ENCODE measurements at places on chromosomes 4 and X.

- DNase-seq: no peak
These were observed 21.3 kb downstream of the ALPK1 start for GRCh38 chr4:112318239-112319142.

DNA sequence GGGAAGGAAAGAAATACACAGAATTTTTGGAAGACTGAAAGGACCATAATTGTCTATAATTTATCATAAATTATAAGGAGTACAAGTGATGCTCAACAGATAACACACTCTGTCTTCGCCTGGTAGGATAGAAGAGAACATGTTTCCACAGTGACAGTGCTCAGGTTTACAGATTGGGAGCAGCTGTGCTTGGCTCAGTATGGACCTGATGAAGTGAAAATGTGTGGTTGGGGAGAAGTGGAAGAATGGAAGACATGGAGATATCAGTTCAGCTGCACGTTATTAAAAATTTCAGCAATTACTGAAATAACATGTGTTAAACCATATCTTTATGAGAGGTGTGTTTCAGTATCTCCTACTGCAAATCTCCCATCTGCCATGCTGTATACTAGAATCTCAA lies 90.6 kb downstream of the TLL1 start:
- DNase-seq: no peak

- no peak for DNase-seq
These were observed 13.5 kb downstream of the AMER1 start for GRCh38 chrX:64192040-64192439.

DNA sequence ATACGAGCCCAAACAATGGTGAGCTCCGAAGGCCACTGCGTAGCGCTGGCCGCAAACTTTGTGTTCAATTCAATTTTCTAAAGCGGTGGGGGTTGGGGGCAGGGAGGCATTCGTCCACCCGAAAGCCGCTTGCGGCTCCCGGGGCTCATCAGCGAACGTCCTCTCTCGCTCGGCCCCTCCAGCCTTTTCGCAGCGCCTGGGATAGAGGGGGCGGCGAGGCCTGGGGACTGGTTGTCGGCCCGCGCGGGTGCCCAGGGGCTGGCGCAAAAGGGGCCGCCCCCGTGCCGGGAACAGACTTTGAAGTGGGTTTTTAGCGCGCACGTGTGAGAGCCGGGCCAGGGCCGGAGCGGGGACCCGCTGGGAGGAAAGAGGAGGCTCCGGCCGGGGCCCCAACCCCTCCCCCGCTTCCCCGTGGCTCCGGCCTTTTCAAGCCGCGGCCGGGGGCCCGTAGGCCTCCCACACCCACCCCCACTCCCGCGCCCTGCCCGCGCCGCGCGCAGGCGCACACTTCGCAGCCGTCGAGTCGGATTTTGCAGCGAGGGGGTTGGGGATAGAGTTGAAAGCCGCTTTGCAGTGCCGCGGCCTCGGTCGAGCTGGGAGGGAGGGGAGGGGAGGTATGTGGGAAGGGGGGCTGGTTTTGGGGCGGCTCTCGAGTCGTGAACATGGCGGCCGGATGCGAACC lies 8.3 kb downstream of the ZIC3 start:
- no peak for DNase-seq

DNA sequence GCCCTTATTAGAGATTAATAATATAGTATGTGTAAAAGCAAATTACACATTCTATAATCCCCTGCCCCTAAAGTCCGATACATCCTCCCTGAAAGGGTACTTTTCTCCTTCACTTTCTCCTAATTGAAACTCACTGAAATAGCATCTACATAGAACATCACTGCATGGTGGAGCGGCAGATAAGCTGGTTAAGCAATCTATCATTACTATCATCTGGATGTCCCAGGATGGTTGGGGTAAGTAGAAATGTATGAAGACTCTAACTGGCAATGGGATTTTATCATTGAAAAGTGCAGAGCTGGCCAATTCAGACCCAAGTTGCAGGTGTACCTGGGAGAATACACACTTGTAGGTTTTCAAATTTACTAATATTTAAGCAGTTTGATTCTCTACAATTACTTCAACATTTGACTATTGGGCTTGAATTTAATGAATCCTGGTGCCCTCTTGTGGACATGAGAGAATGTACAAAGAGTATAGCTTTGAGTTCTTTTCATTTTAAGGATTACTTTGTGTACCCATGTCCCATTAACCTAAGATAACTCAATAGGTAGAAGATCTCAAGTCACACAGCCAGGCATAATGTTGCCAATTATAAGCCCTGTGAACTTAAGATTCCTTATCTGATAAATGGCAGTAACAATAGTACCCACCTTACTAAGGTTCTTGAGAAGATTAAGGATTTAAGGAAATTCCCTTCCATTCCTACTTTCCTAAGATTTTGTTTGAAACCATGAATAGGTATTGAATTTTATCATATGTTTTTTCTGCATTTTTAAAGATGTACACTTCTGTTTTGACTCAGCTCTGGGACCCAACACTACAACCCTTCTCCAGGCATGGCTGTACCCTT lies 69.8 kb downstream of the SHROOM3 start:
- DNase-seq: no peak

- DNase-seq: no peak
These were observed 162.7 kb upstream of the GALNTL6 start for GRCh38 chr4:171650543-171650942.

- DNase-seq: no peak
These were observed 36.5 kb downstream of the TXLNG start for GRCh38 chrX:16822723-16823122.

DNA sequence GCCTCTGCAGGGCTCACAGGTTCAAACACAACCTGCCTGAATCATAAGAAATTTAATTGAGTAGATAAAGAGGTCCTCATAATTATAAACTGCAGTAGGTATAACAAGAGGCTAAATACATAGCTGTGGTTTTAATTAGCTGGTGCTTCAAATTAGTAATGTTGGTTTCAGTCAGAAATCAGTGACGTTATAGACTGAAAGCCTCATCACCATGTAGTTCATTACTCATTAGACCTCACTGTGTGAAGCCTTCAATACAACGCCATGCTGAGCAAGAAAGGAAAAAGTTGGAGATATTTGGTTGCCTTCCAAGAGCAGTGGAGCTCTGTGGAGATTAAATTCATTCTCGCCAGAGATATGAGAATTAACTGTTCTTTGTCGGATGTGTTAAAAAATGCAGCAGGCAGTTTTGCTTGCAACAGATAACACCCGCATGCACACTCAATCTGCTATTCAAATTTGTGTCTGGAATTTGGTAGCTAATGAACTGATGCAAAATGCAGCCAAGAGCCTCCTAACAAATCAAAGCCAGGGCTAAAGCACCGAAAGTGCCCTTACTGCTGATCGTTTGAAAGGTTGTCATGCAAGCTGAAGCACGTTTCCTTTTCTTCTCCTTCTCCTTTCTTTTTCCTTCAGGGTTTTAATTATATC lies 148.9 kb downstream of the AFF2 start:
- DNase-seq: no peak

DNA sequence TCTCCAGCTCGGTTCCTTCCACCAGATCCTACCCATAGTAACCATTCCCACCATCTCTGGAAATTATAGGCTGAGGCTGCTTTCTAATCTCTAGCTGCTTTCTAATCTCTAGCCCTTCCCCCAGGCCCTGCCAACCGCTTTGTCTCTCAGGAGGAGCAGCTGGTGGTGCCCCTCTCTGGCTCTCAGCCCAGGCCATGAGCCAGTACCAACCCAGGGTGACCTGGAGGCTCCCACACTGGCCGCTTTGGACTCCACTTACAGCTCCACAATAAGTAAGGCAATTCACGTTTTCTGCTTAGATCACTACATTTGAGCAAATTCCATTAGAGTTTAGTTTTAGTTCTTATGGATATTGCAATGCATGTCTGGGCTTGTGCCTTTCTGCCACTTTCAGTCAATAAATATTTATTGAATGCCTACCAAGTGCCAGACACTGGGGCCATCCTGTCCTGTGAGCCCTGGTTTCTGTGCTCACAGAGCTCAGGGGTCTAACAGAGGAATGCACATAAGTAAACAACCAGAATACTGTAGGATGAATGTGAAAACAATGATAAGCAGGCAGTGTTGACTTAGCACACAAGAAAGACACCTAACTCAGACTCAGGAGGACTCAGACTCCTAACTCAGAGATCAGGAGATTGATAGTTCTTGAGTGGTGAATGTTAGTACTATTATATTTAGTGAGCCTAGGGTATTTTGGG lies 38.9 kb downstream of the SMC1A start:
- no peak for DNase-seq

GRCh38 chr4:55170462-55170861 lies 45.1 kb upstream of the KDR start:
- DNase-seq: no peak
